ENCODE measurements at places on chromosomes 5 and 9.

GRCh38 chr5:74738406-74738805, 28.5 kb downstream of the GFM2 start:
- DNase-seq, result no peak

- no peak for DNase-seq
These were observed 35.1 kb upstream of the CLK4 start for GRCh38 chr5:178661836-178662540.

GRCh38 chr9:21901546-21901945, 92.6 kb downstream of the CDKN2A start:
- DNase-seq, result no peak

DNA sequence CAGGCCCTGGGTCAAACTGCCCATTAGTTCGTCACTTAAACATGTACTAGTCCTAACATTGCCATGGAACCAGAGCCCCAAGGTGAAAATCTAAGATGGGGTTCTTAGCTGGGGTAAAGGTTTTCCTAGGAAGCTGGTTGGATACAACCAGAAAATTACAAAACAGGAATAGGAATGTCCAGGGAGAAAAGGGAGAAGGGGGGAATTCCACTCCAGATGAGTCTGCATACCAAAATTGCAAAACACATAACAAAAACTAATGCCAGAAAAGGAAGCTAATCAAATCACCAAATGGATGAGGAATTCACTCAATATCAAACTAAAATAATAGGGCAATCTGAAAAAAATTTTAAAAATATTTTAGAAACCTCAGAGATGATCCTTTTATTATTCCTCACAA, 396.2 kb downstream of the EFNA5 start:
- no peak for DNase-seq

GRCh38 chr5:37712750-37713149, 127.1 kb downstream of the GDNF start:
- no peak for DNase-seq

GRCh38 chr5:39146831-39147540, 72.4 kb downstream of the FYB1 start:
- DNase-seq, result no peak

GRCh38 chr9:97557606-97558095, 56.2 kb downstream of the TMOD1 start:
- DNase-seq, result no peak
